ENCODE measurements at places on chromosomes 11 and 22.

DNA sequence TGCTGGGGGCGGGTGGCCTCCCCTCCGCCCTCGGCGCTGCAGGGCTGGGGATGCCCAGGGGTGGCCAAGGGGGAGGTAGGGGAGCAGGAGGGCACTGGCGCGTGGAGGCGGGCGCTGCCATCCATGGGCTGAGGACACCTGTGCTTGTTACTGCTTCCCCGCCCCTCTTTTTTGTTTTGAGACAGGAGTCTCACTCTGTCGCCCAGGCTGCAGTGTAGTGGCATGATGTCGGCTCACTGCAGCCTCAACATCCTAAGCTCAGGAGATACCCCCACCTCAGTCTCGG is 683 bp upstream of the FADS3 start:
- DNase-seq: no peak

- peak; percentile 42 for DNase-seq
Observed at GRCh38 chr11:57349491-57350274, 11.5 kb downstream of the P2RX3 start.

DNA sequence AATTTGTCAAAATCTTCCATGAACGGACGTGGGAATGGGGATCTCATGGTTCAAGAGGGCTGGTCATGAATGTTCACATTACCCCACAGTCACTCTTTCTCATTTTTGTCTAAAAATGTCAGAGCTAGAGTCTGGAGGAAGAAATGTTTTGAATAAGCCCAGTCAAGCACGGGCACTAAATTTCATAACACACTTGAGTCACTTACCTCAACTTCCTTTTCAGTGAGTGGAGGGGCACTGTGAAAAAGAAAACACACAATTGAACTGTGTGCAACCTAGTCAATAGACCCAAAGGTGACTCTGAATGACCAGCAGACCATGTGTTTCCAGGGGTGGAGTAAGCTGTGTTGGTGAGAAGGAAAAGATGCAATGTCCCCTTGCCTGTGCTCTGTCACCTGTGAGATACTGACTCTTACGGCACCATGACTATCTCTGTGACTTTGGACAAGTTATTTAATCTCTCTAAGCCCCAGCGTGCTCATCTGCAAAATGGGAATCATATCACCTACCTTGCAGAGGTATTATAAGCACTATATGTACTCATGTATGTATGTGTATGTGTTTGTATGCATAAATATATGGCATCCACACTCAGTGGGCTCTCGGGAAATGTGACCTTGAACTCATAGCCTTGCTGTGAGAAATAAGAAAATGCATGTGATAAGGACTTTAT is 38.2 kb upstream of the LYVE1 start:
- no peak for DNase-seq

- no peak for DNase-seq
Observed at GRCh38 chr11:79330651-79331050, 110.2 kb downstream of the TENM4 start.

DNA sequence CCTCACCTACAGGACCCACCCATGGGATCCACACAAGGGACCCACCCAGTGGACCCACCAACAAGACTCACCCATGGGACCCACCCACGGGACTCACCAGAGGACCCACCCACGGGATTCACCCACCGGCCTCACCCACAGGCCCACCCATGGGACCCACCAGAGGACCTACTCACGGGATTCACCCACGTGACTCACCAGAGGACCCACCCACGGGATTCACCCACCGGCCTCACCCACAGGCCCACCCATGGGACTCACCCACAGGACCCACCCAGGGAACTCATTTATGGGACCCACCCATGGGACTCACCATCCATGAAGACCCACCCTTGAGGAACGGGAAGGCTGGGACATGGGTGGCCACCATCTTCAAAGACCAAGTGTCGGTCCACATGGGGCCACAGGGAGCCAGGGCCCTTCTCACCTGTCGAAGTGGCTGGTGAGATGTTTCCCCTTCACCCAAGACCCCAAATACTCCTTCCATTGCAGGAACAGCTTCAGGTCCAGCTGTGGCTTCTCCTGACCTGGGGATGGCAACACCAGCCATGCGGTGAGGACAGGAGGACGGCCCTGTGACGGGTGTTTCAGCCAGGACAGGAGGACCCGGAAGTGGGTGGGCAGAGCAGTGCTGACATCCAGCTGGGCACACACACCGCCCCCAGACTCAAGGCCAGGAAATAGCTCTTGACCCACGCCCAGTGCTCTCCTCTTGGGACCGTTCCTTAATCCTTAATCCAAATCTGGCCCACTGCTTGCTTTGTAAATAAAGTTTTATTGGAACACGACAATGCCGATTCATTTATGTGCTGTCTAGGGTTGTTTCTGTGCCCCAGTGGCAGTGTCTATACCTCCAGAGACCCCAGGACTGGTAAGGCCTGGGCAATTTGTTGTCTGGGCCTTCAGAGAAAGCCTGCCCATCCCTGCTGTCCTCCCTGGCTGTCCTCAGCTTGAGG is 1005.1 kb downstream of the BRD1 start:
- no peak for DNase-seq

- DNase-seq: no peak
Observed at GRCh38 chr11:69984457-69985261, 93.5 kb upstream of the ANO1 start.

DNA sequence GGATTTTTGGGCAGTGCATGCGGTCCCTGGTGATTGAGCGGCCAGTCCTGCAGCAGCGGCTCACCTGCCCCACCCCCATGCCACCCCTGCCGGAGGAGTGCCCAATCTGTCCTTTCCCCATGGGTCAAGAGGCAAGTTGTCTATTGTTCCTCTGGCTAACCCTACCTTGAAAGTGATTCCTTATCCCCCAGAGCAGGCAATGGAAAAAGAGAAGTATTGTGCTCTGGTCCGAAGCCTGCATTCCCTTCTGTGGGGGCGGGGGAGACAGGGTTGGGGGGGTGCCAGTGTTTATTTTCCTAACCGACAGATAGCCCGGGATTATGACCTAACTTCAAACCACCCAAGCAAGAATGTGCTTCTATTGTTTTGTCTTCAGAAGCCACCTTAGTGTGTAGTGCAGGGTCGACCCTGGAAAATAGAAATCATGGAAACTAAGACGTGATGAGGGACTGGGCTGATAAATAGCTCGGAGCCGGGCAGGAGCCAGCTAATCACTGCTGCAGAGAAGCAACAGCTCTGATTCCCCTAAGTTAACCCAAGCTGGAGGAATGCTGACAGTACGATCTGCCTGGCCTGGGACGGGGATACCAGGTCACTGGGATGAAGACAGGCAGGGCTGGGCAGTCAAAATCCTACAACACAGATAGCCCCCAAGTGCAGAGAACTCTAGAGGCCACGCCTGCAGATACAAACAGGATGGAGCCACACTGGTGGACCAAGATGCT is 38.7 kb upstream of the ATXN10 start:
- no peak for DNase-seq

- no peak for DNase-seq
Observed at GRCh38 chr11:13343067-13343466, 65.5 kb downstream of the BMAL1 start.

GRCh38 chr11:95715777-95716241 is 73.8 kb downstream of the FAM76B start:
- no peak for DNase-seq

GRCh38 chr11:61960532-61960931 is 6.9 kb downstream of the FTH1 start:
- DNase-seq: no peak

- no peak for DNase-seq
Observed at GRCh38 chr22:50502096-50502495, 5.4 kb downstream of the LMF2 start.

DNA sequence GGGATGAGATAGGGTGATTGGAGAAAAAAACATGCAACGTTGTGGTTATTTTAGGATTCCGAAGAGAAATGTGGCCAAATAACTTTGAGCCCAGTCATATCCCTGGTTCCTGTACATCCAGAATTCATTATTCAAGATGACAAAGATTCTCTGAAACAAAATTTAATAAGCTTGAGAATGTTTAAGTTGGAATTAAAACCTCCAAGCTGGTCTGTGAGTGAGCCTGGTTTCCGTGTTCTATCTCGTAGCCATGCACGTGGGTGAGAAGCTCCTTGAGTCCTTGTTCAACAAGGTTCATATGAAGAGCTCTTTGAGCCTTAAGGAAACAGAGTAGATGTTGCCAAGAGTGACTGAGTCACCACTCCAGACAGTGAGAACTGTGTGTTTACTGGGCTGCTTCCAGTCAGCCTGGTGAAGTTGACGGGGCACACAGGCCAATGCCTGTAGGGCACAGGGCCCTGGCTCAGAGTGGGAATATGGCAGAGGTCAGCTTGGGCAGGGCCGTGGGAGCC is 206.5 kb downstream of the NAV2 start:
- DNase-seq: no peak

DNA sequence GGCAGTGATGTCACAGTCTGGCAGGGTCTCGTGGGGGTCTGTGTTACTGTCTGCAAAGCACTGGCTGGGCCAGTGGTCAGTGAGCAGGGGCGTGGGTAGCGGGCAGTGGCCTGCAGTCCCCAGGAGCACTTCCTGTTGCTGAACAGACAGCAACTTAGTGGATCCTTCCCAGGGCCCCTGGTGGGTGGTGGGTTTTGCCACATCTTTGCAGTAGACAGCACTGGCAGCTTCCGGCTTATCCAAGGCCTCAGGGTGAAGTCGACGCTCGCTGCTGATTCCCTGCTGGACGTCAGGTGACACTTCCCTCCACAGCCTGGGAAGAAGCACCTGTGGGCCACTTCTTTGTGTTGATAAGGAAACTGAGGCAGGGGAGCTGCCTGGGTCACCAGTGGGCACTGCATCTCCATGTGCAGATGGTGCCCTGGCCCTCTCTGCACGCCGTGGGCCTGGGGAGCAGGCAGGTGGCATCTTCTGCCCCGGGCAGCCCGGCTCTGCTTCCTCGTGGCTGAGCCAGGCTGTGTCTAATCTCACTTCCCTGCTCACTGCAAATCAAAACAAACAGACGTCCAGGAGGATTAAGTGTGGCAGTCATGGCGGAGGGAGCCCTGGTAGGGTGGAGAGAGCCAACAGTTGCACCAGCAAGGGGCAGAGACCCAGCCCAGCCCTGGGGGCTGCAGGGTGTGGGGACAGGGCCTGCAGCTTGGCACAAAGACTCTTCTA is 79.8 kb downstream of the KCNQ1 start:
- DNase-seq: no peak

DNA sequence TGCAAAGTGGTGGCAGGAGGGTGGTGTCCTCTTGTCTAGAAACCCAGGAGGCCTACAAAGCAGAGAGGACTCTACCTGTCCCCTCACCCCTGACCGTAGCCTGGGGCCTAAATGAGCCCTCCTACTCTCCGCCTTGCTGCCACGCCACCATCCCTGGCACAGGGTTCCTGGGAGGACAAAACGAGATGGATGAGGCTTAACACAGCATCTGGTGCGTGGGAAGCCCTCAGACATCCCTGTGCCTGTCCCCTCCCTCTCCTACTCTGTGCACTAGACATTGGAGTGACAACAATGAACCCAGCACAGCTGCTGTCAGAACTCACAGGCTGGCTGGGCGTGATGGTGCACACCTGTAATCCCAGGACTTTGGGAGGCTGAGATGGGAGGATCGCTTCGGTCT is 36.4 kb upstream of the DKK3 start:
- DNase-seq: no peak

GRCh38 chr11:68763926-68764657 is 12.8 kb upstream of the TESMIN start:
- DNase-seq: no peak

- no peak for DNase-seq
Observed at GRCh38 chr11:127656116-127656836, 655.7 kb upstream of the KIRREL3 start.

DNA sequence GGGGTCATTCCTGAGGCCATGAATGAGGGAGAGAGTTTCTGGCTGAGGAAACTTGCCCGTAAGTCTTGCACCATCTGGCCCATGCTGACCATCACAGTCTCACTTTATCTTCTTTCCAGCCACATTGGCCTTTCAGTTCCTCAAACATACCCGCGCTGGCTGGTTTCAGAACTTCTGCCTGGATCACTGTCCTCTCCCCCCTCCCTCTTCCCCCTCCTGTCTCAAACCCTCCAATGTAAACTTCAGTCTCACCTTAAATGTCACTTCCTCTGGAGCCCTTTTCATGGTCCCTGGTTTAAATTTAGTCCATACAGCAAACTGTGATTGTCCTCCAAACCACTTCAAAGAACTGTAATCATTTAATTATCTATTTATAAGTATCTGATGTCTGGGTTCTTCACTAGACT is 3.7 kb upstream of the TMEM109 start:
- no peak for DNase-seq

- DNase-seq: peak; percentile 56
Observed at GRCh38 chr22:42581762-42582716, 28.3 kb downstream of the SERHL2 start.

GRCh38 chr22:23234409-23235161 is 54.3 kb downstream of the BCR start:
- no peak for DNase-seq

DNA sequence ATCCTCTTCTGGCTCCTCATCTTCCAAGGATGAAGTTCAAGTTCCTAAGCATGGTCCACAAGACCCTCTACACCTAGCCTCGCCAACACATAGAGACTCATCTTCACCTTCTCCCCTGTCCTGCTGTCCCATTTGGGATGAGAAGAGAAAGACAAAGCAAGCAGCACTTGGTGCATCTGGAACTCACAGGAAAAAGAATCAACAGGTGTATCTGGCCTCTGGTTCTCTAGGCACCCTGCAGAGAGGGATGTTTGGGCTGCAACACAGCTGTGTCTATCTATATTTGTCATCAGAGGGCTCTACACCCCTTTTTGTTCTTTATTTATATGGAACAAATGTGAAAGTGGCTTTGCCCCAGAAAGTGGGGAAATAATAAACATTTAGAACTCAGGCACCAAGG is 82.1 kb upstream of the GALNT18 start:
- no peak for DNase-seq

- DNase-seq: peak; percentile 48
Observed at GRCh38 chr22:19717691-19718455, 3.6 kb downstream of the SEPTIN5 start.

- no peak for DNase-seq
Observed at GRCh38 chr11:66844496-66845142, 1.4 kb downstream of the RCE1 start.

GRCh38 chr11:116193321-116194131 is 579.3 kb downstream of the BUD13 start:
- DNase-seq: no peak

DNA sequence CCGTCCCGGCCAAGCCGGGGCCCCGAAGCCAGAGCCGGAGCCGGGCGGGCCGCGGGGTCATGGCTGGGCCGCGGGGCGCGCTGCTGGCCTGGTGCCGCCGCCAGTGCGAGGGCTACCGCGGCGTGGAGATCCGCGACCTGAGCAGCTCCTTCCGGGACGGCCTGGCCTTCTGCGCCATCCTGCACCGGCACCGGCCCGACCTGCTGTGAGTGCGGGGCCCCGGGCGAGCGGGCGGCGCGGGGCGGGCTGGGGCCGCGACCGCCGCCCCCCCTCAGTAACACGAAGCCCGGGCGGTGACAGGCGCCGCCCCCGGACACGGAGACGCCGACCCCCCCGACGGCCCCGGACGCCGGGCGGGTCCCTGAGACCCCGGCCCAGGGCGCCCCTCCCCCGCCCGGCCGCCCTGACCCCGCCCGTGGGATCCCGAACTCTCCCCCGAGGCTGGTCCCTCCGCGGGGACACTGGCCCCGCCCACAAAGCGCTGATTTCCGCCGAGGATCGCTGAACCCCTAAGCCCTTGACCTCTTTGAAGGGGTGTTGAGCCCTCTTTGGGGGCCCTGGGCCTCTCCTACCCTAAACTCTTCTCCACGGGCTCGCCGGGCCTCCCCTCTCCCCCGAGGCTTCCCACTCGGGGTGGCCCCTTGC is 389 bp downstream of the MICALL1 start:
- no peak for DNase-seq

Data from stimulated activated CD8-positive, alpha-beta memory T cell treated with anti-CD3 and anti-CD28 coated beads, Interleukin-4, amount 100 ng/mL, for 1 hour (primary cell).